ENCODE measurements at places on chromosomes 2 and 18.

- peak; percentile 84 for DNase-seq
Measured at GRCh38 chr2:181123798-181124231, 143.4 kb downstream of the UBE2E3 start.

GRCh38 chr2:44616667-44617155 lies 255.0 kb downstream of the CAMKMT start:
- no peak for DNase-seq

DNA sequence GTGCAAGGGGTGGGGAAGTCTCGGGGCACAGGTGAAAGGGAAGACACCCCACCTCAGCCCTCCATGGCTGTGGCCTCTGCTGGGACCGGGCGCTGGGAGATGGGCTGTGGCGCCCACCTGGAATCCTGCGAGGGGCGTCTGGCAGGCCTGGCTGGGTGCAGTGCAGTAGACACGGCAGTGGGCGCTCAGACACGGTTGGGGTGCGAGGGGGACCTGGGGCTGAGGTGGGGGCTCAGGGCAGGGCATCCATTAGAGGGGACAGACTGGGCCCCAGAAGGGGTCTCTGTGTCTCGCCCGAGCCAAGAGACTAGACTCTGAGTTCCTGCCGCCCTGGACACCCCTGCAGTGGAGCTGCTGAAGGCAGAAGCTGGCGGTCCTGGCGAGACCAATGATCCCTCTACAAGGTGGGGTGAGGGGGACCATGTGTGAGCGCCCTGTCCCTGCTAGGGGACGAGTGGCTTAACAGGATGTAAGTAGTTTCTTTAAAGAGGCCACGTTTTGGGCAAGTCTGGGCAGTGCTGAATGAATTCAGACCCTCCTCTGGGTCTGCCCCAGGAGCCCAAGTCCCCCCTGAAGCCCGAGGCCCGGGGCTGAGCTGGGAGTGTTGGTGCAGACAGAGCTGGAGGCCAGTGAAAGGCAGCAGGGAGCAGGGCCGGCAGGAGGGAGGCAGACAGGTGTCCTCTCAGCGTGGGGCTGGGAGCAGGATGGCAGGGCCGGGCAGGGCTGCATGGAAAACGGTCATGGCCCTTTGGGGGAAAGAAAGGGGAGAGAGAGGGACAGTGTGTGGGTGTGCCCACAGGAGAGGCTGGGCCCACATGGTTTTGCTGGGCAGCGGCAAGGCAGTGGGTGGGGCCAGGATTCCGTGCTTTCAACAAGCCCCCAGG lies 57.2 kb downstream of the HS6ST1 start:
- no peak for DNase-seq

DNA sequence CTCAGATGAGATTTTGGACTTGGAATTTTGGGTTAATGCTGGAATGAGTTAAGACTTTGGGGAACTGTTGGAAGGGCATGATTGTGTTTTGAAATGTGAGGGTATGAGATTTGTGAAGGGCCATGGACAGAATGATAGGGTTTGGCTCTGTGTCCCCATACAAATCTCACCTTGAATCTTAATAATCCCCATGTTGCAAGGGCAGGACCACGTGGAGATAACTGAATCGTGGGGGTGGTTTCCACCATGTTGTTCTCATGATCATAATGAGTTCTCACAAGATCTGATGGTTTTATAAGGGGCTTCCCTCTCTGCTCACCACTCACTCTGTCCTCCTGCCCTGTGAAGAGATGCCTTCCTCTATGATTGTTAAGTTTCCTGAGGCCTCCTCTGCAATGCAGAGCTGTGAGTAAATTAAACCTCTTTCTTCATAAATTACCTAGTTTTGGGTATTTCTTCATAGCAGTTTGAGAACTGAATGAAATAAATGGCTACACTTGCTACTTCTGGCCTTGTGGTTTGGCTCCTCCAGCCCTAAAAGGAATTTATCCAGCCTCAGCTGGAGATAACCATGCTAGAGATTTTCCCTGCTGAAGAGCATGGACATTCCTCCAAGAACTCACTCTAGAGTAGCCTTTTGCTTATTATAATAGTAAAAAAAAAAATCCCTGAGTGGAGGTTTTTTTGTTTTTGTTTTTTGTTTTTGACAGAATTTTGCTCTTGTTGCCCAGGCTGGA lies 144.3 kb upstream of the TFPI start:
- DNase-seq = no peak

DNA sequence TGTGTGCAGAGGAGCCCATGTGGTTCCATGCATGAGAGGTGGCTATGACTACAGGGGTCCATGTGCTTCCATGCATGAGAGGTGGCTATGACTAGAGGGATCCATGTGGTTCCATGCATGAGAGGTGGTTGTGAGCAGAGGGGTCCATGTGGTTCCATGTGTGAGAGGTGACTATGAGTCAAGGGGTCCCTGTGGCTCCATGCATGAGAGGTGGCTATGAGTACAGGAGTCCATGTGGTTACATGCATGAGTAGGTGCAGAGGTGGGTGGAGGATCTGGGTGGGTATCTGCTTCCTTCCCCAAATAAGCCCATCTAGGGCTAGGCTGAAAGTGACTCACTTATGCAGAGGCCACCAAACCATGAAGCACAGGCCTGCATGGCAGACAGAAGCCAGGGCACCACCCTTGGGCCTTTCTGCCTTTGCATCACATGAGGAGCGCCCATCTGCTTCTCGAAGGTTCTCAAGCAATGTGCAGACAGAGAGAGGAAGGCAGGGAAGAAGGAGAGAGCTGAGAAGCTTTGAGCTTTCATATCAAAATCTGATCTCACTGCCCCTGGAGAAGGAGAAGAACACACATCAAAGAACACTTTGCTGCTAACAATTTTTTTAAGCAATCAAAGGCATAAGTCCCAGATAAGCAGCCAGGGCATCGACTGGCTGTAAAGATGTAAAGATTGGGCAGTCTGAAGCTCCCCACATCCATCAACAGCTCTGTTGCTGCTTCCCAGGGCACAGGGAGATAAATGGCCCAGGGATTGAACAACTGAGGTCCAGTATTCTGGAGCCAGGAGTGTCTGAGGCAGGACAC lies 137.6 kb downstream of the TNS1 start:
- DNase-seq = no peak

- DNase-seq = no peak
Measured at GRCh38 chr2:109136542-109136941, 7.5 kb downstream of the SH3RF3 start.

DNA sequence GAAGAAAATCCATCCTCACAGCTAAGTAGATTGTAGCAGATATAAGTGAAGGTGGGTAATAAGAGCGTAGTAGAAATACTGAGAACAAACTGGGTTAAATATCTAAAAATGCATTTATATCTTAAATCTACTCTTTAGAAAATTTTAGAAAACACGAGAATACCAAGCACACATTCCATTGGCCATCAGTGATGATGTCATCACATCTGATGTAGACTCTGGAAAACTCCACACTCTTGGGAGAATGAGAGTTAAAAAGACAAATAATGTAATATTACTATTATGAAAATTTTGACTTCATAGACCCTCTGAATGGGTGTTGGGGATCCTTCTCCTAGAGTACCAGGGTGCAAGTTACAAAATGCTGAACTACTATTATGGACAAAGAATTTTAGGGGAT lies 3.7 kb downstream of the RIOK3 start:
- no peak for DNase-seq

DNA sequence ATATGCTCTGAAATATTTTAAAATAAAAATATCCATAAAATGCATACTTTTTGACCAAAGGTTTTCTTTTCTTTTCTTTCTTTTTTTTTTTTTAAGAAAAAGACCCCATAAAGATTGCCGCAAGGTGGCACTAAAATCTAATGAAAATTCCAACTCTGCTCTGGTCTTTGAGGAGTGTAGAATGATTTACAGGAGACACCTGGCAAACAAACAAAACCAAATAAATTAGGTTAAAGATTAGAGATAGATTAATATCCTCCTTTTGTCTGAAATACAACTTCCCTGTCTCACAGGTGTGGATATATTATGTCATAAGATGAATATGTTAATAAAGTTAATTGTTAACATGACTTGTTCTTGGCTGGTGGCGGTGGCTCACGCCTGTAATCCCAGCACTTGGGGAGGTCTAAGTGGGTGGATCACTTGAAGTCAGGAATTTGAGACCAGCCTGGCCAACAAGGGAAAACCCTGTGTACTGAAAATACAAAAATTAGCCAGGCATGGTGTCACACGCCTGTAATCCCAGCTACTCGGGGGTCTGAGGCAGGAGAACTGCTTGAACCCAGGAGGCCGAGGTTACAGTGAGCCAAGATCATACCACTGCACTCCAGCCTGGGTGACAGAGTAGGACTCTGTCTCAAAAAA lies 3.5 kb upstream of the RHOB start:
- peak; percentile 13 for DNase-seq

DNA sequence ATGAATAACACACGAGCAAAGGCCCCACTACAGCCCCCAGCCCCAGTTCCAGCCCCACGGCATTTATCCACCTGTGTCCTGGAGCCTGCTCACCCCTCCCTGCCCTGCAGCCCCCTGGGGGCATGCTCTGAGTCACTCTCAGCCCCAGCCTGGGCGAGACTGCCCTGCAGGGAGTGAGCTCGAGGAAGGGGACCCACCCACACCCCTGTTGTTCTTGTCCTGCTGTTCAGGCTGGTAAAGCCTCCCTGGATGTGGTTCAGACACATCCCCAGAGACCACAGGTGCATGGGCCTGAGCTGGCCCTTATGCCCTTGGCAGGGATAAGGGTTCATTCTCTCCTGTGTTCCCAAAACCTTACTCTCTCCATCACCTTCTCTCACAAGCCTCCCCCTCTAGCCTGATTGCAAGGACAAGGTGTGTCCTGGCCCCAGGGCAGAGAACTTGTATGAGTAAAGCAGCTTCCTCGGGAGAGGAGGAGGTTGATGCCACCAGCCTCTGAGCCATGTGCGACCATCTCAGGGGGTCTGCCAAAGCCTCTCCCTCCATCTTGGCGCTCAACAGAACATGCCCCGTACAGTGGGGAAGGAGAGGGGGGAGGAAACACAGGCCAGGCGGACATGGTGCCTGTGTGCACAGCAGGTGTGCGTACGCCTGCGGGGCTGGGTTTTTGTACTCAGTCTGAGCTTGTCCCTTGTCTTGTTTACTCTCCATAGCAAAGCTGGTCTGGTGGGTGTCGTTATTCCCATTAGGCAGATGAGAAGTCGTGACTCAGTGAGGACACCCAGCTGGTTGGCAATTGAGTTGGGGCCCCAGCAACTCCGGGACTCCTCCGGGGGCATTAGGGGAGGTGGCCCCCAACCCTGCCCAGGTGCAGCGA lies 64.4 kb downstream of the CIB4 start:
- no peak for DNase-seq

- DNase-seq = no peak
Measured at GRCh38 chr2:44093970-44094369, 74.7 kb upstream of the PPM1B start.

- no peak for DNase-seq
Measured at GRCh38 chr2:38386377-38386776, 9.3 kb upstream of the ATL2 start.

DNA sequence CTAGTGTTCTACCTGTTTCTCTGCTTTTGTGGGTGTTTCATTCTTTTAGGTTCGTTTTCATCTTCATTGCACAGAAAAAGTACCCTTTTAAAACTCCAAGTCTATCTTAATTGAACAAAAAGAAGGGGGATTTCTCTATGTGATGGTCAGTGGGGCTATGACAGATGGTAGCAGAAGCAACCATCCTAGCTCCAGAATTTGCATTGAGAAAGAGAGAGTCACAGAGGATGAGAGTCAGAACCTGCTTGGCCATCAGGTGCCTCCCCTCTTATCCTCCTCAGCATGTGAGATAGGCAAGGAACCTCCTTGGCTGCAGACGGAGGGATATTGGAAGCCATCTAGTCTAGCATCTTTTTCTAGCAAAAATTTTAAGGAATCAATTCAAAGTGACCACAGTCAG lies 398.0 kb upstream of the DCC start:
- DNase-seq = no peak

- DNase-seq = no peak
Measured at GRCh38 chr2:50401772-50402653, 629.9 kb downstream of the NRXN1 start.

All from central memory CD4-positive, alpha-beta T cell (primary cell).